ENCODE measurements at places on chromosomes 3 and 15.

- no peak for DNase-seq
These were observed 44.6 kb downstream of the EEFSEC start for GRCh38 chr3:128197855-128198254.

DNA sequence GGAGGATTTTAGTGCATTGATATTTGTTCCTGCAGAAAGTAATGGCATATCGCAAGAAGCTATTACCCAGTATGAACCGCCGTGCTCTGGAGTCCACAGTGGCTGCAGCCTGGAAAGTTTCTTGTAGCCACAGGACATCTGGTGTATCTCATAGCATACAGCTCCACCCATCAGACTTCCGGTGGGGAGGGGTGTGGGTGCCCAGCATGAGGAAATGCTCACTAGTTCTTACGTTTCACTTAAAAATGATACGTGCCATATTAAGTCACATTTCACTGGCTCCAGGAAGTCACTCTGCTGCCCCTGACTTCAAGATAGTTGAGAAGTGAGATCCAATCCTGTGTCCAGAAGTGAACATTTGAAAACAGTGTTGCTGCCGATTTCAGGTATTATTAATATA lies 990.4 kb downstream of the GBE1 start:
- DNase-seq = no peak

GRCh38 chr3:158792709-158793108 lies 9.1 kb upstream of the MFSD1 start:
- no peak for DNase-seq

DNA sequence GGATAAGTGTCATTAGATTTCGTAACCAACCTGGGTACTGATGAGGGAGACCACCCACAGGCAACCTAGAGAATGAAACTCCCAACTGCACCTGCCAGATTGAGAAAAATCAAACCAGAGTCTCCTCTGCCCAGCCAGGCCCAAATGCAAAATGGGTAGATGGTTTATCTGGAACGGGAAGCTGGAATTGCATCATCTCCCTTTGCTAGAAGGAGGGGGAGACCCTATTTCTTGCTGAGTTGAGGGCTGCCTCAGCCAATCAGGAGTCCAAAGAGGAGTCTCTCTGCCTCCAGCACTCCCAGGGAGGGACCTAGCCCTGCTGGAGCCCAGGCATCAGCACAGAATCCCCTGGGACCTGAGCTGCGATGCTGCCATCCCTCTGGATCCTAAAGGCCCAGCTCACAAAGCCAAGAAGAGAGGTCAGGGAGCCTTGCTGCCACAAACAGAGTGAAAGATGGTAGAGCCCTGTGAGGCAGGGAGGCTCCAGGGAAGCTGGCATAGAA lies 8.1 kb downstream of the RMDN3 start:
- DNase-seq = no peak

GRCh38 chr3:161510510-161511260 lies 14.1 kb downstream of the OTOL1 start:
- no peak for DNase-seq

All from thymus (tissue), 14 donors.